ENCODE measurements at places on chromosomes 7 and 10.

GRCh38 chr10:62446627-62447026 is 72.5 kb downstream of the ZNF365 start:
- no peak for DNase-seq

GRCh38 chr7:22566592-22566991 is 66.6 kb upstream of the STEAP1B start:
- no peak for DNase-seq

DNA sequence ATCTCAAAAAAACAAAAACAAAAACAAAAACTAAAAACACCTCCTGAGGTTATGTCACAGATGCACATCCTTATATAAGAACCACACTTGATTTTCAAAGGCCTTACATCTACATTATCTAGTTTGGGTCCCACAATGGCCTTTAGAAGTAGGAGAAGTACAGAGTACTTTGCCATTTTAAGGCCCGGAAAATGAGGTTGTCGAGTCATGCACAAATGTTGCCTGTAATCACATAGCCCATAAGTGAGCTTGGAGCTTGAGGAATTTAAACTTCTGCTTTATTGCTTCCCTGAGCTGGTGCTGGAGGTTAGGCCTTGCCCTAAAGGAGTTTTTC is 9.7 kb upstream of the MKRN1 start:
- DNase-seq = no peak

GRCh38 chr10:100943508-100943907 is 25.8 kb upstream of the SEMA4G start:
- no peak for DNase-seq

GRCh38 chr10:35438718-35439571 is 102.6 kb downstream of the CCNY start:
- DNase-seq = no peak

DNA sequence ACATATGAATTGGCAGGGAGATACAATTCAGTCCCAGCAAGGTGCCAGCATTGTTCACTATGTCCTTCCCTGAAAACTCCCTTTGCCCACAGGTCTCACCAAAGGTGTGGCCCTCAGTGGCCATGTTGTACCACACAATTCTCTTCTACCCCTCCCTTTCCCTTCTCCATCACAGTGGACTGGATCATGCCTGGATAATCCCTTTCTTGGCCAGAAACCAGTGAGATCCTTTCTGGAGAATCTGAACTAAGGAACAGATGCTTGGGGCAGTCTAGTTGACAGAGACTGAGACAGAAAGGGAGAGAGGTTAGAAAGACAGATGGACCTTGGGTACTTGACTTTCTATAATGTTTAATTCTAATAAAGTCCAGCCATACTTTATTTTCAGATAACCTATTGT is 9.5 kb downstream of the NMT2 start:
- no peak for DNase-seq

DNA sequence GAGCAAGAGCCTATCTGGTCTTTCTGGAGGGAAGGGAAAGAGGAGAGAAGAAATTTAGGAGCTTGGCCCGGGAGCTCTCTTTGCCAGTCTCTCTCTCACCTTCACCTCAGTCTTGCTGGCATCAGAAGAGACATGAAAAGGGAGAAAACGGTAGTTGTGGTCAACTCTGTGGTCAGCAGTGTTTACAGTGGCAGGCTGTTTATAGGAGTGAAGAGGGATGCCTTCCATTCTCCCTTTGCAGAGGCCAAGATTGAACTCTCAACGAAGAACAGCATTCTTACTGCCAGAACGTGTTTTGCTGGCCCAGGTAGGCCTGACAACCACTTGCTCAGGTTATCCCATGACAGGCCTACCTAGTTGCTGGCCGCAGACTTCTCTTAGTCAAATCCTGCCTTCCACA is 133.3 kb downstream of the CCDC3 start:
- no peak for DNase-seq

DNA sequence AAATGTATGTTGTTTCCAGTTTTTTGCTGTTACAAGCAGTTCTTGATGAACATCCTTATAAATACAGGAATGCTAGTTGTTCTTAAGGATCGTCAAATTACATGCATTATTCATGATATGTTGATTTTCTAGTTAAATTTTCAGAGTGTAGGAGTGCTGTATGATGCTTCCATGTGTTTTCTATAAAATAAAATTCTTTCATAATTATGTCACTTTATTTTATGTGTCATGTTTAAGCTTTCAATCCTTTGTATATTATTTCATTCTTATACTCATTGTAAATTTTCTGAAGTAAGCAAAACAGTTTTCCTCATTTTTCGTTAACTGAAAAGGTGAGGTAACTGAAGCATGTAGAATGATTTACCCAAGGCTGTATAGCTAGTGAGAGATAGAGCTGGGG is 16.8 kb upstream of the MYPN start:
- no peak for DNase-seq

DNA sequence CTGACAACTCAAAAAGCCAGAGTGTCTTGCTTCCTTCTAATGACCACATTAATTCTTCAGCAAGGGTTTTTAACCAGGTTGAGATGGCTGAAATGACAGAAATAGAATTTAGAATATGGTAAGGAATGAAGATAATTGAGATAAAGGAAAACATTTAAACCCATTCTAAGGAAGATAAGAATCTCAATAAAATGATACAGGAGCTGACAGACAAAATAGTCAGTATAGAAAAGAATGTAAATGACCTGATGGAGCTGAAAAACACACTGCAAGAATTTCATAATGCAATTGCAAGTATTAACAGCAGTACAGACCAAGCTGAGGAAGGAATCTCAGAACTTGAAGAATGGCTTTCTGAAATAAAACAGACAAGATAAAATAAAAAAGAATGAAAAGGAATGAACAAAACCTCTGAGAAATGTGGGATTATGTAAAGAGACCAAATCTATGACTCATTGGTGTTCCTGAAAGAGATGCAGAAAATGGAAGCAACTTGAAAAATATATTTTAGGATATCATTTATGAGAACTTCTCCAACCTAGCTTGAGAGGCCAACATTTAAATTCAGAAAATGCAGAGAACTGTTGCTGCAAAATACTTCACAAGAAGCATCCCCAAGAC is 87.1 kb downstream of the SAMD9 start:
- no peak for DNase-seq

- no peak for DNase-seq
Measured at GRCh38 chr7:77825131-77825530, 26.6 kb downstream of the PHTF2 start.

DNA sequence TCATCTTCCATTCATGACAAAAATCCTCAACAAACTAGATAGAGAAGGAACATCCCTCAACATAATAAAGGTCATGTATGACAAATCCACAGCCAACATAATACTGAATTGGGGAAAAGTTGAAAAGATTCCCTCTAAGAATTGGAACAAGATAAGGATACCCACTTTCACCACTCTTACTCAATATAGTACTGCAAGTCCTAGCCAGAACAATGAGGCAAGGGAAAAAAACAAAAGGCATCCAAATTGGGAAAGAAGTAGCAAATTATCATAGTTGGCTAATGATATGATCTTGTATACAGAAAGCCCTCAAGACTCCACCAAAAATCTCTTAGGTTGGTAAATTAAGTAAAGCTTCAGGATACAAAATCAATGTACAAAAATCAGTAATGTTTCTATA is 4.7 kb downstream of the POT1 start:
- no peak for DNase-seq

GRCh38 chr10:86215712-86216111 is 150.9 kb downstream of the GRID1 start:
- no peak for DNase-seq

- DNase-seq = no peak
Measured at GRCh38 chr10:29522061-29522855, 112.5 kb downstream of the SVIL start.

DNA sequence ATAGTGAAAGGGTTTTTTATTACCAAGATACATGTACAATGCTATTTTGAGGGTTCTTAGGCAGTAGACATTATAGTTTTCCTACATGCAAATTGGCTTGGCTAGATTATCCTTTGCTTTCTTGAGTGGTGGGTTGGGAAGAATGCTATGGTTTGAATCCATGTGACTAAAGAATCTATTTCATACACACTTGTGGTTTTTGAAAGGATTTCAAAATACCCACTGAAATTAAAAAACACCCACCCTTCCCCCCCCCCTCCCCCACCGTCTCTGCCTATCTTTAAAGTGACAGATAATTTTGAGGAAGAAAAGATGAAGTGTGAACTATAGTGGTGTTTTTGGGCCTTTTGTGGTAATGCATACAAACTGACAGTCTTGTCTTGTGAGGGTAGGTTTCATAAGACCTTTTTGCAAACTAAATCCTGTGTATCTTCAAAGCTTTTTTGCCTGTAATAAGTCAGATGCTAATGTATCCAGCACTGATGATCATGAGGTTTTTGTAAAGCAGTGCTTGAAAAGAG is 90.9 kb downstream of the TPST1 start:
- no peak for DNase-seq

GRCh38 chr10:4028027-4028471 is 243.0 kb upstream of the KLF6 start:
- no peak for DNase-seq

All from NCI-H2107 (cell line).